ENCODE measurements at places on chromosomes 6 and 20.

- DNase-seq, result no peak
These were observed 36.5 kb downstream of the WDR27 start for GRCh38 chr6:169665289-169665688.

DNA sequence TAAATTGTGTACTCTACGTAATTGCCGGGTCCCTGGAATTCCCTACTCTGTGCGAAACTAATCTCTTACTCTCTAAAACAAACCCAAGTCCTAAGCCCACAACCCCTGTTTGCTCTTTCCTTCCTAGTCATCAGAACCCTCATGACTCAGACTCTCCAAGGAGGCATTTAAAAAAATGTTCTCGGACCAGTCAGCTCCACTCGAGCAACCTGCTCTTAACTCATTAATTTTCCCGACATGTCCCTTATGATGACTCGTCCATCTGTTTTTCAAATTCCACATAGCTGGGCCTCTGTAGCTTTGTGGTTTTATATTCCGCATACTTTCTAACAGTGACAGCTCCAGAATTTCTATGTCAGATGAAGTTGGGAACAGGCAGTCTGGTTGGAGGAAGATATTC is 2.6 kb upstream of the MUC22 start:
- DNase-seq, result peak; percentile 59

GRCh38 chr6:6395581-6396197 is 75.2 kb upstream of the F13A1 start:
- DNase-seq, result no peak

GRCh38 chr6:18585032-18585573 is 198.0 kb downstream of the RNF144B start:
- no peak for DNase-seq

DNA sequence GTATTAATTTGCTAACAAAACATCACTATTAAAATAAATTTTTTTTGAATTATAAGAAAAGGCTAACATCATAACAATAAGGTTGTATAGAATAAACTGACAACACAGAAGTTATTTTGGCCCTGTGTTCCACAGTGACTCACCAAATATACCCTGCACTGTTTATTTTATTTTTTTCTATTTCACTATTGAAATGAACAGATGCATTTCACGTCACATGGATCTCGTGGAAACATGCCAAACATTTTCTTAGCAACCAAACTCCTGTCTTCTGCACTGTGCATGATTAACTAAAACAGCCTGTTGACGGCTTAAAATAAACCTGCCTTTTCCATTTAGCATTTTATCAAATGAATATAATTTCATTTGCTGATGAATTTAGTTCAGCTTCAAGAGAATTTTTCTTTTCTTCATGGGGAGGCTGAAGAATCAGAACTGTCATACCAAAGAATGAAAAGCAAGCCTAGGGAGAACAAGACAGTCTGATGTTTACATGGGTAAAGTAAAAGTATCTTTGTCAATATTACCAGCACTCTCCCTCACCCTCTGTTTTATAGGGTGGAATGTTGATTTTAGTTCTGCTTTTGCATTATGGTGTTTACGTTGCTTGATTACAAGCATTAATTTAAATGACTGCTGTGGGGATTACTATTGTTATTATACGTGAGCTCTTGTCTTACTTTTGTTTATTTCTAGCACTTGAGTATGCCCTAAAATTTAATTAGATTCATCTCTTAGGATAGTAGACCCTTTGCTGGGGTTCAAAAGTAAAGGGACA is 115.3 kb downstream of the LCA5 start:
- DNase-seq, result peak; percentile 73

DNA sequence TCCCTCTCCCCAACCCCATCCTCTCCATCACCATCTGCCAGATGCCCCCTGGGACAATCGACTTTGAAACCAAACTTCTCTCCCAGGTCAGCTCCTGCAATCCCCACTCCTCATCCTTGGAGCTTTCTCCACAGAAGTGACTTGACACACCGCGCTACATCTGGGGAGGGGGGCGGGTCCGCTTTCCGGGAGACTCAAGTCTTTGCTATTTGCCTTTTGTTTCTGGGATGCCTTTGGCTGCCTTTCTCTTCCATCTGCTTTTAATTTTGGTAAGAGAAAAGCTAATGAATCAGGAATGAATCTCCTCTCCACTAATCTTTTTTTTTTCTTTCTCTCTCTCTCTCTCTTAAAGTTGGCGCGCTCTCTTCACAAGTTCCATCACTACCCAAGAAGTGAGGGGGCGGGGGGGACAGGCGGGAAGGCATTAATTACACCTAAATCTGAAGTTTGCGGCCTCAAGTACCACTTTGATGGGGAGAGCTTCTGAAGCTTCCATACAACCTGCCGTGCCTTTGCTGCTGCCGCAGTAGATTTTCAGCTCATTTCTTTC is 664 bp upstream of the TPBG start:
- DNase-seq, result peak; percentile 96

GRCh38 chr6:112879920-112880413 is 532.8 kb downstream of the RFPL4B start:
- DNase-seq, result no peak

DNA sequence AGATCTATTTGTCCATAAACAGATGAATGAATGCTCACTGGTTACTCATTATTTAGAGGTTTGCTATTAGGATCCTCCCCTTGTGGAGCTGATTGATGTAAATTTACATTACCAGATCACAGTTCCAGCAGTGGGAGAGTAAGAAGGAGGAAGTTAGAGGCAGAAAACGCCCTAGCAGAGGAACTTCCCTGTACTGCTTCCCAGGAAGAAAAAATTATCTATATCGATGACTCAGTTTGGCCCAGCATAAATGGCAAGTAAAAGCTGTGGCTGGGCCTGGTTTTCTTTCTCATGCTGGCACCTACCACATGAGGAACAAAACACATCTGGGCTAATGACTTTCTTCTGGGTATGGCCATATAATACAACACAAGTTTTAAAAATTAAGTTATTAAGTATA is 35.7 kb downstream of the DNAAF9 start:
- no peak for DNase-seq

- no peak for DNase-seq
These were observed 119.5 kb upstream of the CD93 start for GRCh38 chr20:23205611-23206041.

GRCh38 chr6:30483677-30484279 is 5.5 kb upstream of the HLA-E start:
- no peak for DNase-seq

GRCh38 chr6:14453712-14454472 is 336.3 kb downstream of the CD83 start:
- no peak for DNase-seq

GRCh38 chr6:29965563-29965872 is 23.2 kb downstream of the HLA-A start:
- DNase-seq, result no peak

GRCh38 chr6:32148289-32149091 is 3.2 kb downstream of the PRRT1 start:
- DNase-seq, result no peak

DNA sequence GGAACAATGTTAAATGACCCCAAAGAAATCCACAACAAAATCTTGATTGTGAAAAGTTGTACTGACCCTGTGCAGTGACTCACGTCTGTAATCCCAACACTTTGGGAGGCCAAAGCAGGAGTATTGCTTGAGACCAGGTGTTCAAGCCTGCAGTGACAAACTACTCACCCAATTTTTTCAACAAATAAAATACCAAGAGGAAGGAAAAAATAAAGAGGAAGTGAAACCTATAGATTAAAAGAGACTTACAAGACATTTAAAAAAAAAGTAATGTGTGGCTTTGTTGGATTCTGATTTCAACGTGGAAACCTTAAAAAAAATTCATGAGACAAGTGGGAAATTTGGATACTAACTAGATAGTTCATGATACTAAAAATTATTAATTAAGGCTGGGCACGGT is 31.9 kb downstream of the GINS1 start:
- DNase-seq, result no peak

DNA sequence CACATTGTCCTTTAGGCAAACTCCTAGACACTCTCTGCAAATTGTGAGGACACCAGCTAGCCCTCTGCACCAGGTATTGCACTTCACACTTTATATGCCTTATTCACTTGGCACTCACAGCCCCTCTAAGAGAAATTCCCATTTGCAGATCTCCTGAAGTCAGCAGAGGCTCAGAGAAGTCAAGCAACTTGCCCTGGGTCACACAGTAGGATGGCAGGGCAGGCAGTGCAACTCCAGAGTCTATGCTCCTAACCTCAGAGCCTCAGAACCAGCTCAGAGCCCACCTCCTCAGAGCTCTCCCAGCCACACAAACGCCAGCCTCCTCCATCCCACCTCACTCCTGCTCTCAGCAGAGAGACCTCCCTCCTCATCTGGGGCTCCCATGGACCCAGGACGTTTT is 52.4 kb upstream of the BLCAP start:
- no peak for DNase-seq

DNA sequence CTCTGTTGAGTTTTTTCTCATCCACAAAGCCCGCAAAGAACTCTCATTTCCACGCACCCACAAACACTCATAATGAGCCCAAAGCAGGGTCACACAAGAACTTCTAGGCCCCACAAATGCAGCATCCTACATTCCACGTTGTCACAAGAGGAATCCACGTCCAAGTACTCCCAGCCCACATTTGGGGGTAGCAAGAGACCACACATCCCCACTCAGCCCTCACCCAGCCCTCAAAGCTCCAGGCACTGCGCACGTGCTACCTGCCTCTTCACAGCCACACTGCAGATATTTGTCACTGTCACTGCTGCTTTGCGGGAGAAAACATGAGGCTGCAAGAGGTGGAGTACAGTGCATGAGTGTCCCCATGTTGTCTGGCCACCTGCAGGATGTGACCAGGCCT is 187.6 kb upstream of the CDYL start:
- DNase-seq, result no peak

GRCh38 chr6:143872201-143872600 is 7.9 kb downstream of the ZC2HC1B start:
- DNase-seq, result no peak

DNA sequence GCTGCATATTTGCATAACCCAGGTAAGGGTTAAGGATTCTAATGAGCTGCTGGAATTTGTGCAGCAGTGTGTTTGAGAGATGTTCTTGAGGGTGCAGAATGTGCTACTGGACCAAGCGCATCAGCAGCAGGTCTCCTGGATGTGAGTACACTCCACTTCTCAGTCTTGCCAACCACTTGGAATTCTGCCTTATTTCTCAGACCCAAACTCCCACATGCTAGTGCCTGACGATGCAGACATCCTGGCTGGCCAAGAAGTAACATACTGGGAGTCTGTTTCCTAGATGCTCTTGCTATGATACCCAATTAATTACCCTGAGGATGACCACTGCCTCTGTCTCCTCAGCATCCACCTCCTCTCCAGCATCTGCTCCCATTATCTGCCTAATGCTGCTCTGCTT is 186.6 kb downstream of the MOXD1 start:
- DNase-seq, result no peak
